Stimulated activated CD4-positive, alpha-beta T cell treated with anti-CD3 and anti-CD28 coated beads, Interleukin-15, amount 100 ng/mL, for 1 hour (primary cell): ENCODE measurements at places on chromosomes 12 and 14.

GRCh38 chr12:43210485-43211192, 341.4 kb downstream of the ADAMTS20 start:
- no peak for DNase-seq

DNA sequence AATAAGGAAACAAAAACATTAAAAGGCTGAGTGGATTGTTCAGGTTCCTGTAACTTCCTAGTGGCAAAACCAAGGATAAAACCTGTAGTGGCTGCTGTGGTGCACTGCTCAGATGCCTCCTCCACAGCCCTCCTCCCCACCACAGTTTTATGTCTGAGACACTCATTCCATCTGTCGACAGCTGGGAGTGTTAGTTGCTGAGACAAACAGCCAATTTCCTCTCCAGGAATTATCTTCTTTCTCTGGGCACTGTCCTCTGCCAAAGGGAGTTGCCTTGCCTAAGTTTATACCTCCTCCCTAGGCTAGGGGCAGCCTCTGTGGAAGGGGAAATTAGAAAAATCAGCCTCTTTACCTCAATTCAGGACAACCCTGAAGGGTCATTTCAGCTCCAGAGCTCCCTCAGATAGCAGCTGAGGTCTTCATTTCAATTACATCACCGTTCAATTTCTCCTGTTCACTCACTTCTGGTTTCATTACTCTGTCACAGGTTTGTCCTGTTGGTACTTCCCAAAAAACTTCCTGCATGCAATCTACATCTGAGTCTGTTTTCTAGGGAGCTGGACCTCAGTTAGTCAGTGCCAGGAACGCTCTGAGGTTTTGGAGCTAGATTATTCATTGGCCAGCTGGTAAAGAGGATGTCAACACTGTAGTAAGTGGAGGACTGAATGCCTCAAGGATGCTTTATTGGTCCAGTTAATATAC, 74.9 kb upstream of the ATP2B1 start:
- no peak for DNase-seq

GRCh38 chr14:74979442-74980397, 23.0 kb upstream of the EIF2B2 start:
- no peak for DNase-seq

GRCh38 chr12:105461271-105461943, 130.9 kb downstream of the C12orf75 start:
- no peak for DNase-seq

DNA sequence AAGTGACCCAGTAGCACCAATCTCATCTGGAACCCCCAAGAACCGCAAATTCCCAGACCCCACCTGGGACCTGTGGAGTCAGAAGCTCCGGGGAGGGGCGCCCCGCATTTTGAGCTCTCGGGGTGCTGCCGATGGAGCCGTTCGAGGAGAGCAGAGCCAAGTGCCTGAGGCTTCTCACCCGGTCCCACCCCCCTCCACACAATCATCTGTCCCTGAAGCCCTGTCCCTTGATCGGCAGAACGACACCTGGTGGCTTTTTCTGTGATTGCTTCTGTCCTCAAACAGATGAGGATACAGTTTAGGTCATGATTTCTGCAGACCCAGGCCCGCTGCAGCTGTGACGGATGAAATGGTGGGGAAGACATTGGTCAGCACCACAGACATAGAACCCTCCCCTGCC, 74.7 kb downstream of the NOC4L start:
- DNase-seq = no peak

DNA sequence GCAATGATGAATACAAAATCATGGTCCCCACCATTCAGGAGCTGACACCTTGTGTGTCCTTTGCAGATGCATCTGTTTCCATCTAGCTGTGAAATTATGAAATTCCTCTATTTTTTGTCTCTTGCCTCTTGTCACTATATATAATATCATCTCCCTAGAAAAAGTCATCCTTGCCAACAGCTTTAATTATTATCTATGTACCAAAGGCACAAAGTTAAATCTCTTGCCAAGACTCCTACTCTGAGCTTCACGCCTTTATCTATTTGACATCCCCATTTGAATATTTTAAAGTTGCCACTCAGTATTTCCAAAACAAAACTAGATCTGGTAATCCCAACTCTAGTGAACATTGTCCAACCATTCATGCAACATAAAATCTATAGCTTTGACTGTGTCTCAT, 32.0 kb upstream of the PRB2 start:
- no peak for DNase-seq

DNA sequence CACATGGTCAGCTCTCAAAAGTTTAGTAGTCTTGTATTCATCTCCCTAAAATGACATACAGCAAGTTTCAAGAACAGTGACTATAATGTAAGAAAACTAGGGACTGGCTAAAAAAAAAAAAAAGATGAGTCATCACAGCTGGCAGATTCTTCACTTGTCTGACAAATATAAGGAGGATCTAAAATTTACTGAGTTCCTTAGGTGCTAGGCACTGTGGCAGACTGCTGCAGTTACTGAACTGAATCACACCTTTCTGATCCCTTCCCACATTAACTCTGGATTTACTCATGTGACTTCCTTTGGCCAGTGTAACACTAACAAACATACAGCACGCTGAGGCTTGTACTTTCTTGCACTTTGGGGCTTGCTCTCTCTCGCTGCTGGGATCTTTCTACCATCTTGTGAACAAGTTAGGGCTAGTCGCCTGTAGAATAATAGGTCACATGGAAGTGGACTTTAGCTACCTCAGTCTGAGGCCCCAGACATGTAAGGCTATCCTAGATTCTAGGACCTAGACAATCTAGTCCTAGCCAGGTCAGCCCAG, 32.1 kb downstream of the BAZ1A start:
- no peak for DNase-seq

- no peak for DNase-seq
Measured at GRCh38 chr12:116288735-116289134, 11.2 kb upstream of the MED13L start.

GRCh38 chr14:35262436-35262835, 29.7 kb upstream of the PSMA6 start:
- no peak for DNase-seq

GRCh38 chr12:578748-579419, 84.4 kb downstream of the NINJ2 start:
- DNase-seq = no peak

GRCh38 chr14:35338731-35339405, 46.7 kb downstream of the PSMA6 start:
- DNase-seq = no peak

DNA sequence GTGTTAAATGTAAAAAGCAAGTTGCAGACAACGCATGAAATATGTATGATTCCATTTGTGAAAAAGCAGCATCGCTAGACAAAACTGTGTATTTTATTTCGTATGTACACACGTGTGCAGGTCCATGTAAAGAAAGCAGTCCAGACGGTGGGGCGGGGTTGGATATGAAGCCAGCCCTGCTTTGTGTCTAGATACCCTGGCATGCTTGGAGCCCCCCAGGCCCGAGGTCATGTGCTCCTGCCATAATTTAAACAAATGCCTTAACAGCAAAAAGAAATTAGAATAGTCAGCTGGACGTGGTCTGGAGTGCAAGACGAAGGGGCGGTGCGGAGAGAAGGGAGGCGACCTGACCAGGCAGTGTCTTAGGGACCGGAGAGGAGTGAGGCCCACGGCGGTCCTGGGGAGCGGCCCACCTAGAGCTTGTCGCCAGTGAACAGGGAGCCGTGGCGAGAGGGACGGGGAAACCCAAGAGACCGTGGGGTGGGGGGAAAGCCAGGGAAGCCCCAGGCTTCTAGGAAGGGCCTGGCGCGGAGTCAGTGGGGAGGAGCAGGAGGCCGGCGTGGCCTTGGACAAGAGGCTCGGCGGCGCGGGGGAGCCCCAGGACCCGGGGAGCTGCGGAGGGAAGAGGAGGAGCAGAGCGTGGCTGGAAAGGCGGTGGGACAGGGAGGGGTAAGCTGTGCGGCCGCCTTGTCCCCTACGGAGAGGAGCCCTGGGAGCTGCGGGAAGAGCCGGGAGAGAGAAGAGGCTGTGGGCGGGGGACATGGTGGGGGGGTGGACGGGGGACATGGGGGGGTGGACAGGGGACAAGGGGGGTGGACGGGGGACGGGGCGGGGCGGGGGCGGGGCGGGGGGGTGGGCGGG, 118.5 kb upstream of the C14orf180 start:
- no peak for DNase-seq

GRCh38 chr12:99522456-99522855, 125.1 kb upstream of the GARIN6 start:
- DNase-seq = no peak

- no peak for DNase-seq
Measured at GRCh38 chr12:101925361-101925760, 48.0 kb downstream of the DRAM1 start.

- DNase-seq = no peak
Measured at GRCh38 chr14:67461341-67461985, 27.1 kb downstream of the TMEM229B start.

- DNase-seq = no peak
Measured at GRCh38 chr12:116674643-116675183, 63.2 kb downstream of the SPRING1 start.

GRCh38 chr12:80716696-80717469, at the start of gene MYF5:
Gene MYF5 (plus strand): TSS chr12:80716912. CDS start chr12:80717064, 152 bp downstream.
- DNase-seq = no peak

GRCh38 chr12:52867642-52868041, 18.8 kb upstream of the KRT78 start:
- no peak for DNase-seq

- DNase-seq = no peak
Measured at GRCh38 chr12:43109631-43110345, 442.2 kb downstream of the ADAMTS20 start.

DNA sequence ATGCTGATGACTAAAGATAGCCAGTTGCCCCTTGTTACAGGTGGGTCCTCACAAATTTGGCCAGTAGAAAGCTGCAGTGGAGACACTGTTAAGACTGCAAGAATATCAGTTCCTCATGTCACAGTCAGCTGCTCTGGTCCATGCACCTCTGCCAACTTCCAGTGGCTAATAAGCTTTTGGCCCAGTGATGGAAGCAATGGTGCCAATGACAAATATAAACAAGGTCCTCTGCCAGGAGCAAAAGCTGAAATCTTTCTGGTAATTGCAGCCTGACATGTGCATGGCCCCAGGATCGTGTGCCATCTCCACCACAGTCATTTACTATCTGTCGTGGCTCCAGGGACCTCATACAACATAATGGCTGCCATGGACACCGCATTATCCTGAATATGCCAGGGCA, 85.4 kb upstream of the TMEM260 start:
- no peak for DNase-seq

GRCh38 chr14:105069871-105070759, 4.9 kb upstream of the GPR132 start:
- no peak for DNase-seq

- DNase-seq = no peak
Measured at GRCh38 chr14:78022059-78022458, 148.1 kb upstream of the NRXN3 start.

GRCh38 chr14:103456167-103456835, 66.3 kb downstream of the CKB start:
- no peak for DNase-seq

GRCh38 chr12:76153616-76154015, 69.1 kb upstream of the NAP1L1 start:
- no peak for DNase-seq

- DNase-seq = peak; percentile 5
Measured at GRCh38 chr12:95918194-95918993, 24.0 kb downstream of the CCDC38 start.

- no peak for DNase-seq
Measured at GRCh38 chr14:90986510-90986909, 73.9 kb downstream of the RPS6KA5 start.

- no peak for DNase-seq
Measured at GRCh38 chr14:78340250-78340649, 170.1 kb downstream of the NRXN3 start.

GRCh38 chr14:81165188-81165587, 55.6 kb downstream of the GTF2A1 start:
- DNase-seq = no peak

GRCh38 chr12:83122623-83122934, 435.9 kb downstream of the TMTC2 start:
- no peak for DNase-seq

DNA sequence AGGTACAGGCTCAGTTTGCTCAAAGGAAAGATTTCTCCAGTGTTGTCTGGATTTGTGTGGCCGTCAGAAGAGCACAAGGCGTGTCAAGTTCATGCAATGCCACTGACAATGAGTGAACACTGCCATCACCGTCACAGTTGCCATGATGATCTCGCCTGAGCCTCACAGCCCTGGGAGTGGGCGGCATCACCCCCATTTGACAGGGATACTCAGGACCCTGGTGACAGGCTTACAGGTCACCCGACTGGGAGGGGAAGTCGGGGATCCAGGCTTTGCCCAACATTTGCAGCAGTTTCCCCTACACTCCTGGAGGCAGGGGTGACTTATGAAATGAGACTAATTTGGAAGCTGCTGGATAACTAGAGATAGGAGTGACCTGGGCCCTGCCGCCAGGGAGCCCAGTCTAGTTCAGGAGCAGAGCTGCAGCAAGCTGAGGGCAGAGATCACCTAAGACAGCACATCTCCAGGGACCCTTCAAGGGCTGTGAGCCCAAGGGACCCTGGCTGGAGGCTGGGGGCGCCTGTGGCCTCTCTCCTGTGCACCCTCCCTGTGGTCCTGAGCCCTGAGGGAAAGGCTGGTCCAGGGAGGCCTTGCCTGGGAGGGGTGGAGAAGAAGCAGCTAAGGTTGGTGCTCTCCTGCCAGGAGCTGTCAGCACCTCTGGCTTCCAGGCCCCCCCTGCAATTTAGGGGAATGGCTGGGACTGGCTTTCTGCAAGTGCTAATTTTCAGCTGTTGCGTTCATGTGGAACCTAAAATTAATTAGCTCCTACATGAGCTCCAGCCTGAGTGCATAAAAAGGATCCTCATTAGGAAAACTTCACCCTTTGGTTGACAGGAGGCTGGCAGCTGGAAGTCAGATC, 32.4 kb upstream of the BEGAIN start:
- no peak for DNase-seq

DNA sequence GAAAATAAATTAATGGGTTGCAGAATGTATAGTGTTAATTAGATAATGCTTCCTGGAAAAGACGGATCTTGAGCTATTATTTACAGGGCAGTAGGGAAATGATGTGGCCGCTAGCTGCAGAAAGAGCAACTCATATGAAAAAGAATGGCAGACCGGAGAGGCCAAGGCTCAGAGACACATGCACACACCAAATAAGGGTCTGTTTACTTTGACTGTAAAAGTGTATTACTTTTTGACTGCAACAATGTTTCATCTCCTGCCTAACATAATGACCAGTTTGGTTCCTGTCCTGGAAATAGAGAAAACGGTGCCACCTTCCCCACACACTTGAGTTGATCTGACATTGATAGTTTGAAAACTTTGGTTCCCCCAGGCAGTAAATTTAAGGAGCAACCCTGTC, 290.9 kb downstream of the CACNA1C start:
- no peak for DNase-seq

DNA sequence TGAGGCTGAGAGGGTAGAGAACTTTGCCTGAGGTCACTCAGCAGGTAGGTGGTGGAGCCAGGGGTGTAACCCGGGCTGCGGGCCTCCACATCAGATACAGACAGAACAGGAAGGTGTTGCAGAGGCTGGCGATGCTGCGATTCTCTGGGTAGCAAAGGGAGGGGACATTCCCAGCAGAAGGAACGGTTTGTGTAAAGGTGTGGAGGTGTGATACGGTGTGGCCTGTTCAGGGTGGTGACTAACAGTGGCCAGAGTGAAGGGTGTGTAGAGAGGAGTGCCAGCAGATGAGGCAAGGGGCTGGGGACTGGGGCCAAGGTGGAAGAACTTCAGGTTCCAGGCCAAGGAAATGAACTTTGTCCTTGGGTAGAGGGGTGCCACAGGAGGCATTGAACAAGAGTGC, 18.2 kb upstream of the FAIM2 start:
- no peak for DNase-seq

- no peak for DNase-seq
Measured at GRCh38 chr14:92433407-92433806, 80.2 kb upstream of the RIN3 start.
